RPMI7951 (cell line): ENCODE measurements at places on chromosomes 5 and 9.

- DNase-seq, result no peak
These were observed 984 bp upstream of the RAD23B start for GRCh38 chr9:107281922-107282667.

DNA sequence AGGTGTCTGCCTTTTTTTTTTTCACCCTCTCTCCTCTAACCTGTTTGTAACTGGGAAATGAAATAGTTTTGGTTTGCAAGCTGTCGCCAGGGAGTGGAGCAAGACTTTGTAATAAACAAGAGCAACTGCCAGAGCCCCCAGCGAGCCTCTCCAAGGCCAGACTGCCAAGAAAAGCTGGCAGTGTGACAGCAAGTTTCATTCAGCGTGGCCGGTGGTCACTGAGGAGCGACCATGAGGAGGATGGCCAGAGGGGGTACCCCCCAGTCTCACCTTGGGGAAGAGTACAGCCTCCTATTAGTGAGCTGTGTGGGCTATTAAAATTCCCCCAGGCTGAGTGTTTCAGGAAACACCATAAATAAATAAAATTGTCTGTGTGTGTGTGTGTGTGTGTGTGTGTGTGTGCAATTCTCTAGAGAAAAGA, 49.9 kb downstream of the ZFAND5 start:
- DNase-seq, result peak; percentile 69

DNA sequence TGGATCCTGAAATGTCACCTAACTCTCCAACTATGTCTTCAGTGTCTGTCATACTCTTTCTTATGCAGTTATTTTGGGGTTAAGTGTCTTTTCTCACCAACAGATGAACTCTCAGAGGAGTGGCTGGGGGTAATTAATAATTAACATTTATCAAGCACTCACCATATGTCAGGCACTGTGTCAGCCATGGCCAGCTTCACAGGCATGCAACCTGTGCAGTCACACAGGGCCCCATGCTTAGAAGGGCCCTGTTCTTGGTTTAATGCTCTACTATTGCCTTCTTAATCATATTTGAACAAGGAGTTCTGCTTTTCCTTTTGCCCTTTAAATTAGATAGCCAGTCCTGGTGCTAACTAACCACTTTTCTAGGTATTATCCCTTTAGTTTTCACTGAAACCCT, 3.4 kb upstream of the GRPEL2 start:
- no peak for DNase-seq

DNA sequence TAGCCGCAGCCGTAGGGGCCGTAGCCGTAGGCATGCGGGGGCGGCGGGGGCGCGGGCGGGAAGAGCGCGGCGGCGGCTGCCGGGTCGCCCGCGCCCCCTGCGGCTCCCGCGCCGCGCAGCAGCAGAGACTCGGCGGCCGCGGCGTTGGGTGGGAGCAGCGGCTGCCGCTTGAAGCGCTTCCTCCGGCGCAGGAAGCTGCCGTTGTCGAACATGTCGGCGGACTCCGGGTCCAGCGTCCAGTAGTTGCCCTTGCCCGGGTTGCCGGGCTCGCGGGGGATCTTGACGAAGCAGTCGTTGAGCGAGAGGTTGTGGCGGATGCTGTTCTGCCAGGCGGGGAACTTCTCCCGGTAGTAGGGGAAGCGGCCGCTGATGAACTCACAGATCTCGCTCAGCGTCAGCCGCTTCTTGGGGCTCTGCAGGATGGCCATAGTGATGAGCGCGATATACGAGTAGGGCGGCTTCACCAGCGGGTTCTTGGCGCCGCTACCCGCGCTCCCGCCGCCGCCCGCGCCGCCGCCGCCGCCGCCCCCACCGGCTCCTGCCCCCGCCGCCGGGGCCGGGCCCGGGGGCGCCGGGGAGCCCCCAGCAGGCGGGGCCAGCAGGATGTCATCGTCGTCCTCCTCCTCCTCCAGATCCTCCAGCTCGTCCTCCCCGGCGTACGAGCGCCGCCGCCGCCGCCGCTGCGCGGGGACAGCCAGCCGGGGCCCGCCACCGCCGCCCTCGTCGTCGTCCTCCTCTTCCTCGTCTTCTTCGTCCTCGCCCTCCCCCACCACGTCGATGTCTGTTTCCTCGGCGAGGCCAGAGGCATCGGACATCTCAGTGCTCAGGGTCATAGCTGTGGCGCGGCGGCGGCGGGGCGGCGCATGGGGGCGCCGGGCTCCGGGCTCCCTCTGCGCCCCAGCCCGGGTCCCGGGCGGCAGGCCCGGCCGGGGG, 781 bp downstream of the FOXD1 start:
- peak; percentile 58 for DNase-seq

GRCh38 chr5:150000990-150001659, 586 bp downstream of the HMGXB3 start:
- peak; percentile 55 for DNase-seq

- DNase-seq, result no peak
These were observed 416.4 kb downstream of the TLE4 start for GRCh38 chr9:79988126-79988525.

DNA sequence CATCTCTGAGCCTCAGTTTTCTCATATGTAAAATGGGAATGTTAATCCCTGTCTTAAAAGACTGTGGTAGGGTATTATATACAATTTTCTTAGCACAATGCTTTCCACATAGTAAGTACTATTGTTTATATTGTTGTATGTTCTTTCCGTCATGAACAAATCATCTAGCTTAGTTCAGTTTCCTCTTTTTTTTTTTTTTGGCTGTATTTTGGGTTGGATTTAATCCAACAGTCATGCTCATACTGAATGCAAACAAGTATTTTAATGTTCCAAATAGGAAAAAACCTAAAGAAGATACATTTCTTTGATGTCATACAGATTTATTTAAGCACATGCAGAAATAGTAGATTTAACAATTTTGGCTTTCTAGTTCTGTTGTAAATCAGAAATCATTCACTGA, 95.1 kb downstream of the RNF180 start:
- no peak for DNase-seq

GRCh38 chr9:114694719-114695269, 12.8 kb upstream of the TEX48 start:
- DNase-seq, result no peak

- no peak for DNase-seq
These were observed 47.2 kb downstream of the ASS1 start for GRCh38 chr9:130491830-130492482.

DNA sequence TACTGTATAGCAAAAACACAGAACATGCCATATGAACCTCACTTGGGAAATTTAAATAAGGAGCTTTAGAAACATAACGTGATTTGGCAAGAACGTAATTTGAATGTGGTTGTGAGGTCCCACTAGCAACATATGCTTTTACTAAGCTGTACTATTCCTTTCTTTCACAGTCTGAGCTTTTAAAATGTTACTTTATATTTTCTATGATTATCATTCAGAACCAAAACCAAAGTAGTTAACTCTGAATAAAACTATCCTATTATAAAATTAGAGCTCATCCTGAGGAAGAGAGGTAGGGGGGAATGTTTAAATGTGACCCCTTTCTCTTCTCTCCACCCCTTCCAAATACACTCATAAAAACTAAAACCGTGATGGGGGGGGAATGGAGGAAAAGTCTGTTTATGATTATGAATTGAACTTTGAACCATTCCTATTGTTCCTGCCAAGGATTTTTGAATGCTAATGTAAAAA, 435.7 kb downstream of the NFIB start:
- DNase-seq, result no peak

GRCh38 chr9:17531642-17532254, 47.1 kb upstream of the SH3GL2 start:
- DNase-seq, result peak; percentile 51

DNA sequence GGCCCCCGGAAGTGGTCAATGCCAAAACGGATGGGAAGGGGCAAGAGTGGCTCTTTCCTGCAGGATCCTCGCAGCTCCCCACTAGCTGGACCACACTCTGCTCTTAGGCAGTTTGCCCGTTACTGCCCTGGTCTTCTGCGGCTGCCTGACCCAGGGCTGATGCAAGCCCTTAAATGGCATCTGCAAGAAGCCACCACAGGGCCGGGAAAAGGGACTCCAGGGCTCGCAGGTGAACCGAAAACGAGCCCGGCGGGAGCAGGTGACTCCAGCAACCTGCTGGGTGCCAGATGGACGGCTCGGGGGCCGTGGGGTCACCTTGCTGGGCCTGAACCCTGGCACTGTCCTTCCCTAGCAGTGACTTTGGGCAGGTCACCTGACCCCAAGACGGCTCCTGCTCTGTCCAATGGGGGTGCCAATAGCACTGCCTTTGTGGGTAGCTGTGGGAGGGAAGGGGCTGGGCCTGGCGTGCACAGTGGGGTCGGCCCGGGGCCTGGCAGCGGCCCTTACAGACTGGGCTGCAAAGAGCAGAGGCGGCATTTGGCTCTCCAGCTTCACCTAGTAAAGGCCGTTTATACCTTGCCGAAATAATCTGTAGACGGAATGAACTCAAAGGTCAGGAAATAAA, 1.3 kb downstream of the TMEM250 start:
- DNase-seq, result no peak

DNA sequence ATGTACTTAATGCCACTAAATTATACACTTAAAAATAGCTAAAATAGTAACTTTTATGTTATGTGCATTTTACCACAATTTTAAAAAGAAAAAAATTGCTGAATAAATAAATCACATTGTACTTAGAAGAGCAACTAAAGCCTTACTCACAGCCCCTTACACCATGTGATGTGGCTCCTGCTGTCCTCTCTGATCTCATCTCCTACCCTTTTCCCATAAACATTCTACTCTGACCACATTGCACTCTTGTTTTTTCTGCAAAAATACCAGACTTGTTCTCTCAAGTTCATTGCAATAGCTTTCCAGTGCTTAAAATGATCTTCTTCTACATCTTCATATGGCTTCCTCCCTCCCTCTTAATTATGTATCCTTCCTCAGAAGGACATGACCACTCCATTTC, 268.4 kb downstream of the ELAVL2 start:
- DNase-seq, result no peak

- DNase-seq, result no peak
These were observed 426.1 kb downstream of the RAB3C start for GRCh38 chr5:59008816-59009473.

DNA sequence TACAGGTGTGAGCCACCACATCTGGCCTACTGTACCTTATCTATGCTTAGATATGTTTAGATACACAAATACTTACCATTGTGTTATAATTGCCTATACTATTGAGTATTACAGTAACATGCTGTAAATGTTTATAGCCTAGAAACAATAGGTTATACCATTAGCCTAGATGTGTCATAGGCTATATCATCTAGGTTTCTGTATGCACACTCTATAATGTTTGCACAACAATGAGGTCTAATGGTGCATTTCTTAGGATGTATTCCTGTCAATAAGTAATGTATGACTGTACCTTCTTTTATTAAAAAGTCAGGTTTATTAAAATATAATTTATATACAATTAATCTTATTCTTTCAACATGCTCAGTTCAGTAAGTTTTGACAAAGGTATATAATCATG, 683.1 kb downstream of the LRRC70 start:
- DNase-seq, result no peak

DNA sequence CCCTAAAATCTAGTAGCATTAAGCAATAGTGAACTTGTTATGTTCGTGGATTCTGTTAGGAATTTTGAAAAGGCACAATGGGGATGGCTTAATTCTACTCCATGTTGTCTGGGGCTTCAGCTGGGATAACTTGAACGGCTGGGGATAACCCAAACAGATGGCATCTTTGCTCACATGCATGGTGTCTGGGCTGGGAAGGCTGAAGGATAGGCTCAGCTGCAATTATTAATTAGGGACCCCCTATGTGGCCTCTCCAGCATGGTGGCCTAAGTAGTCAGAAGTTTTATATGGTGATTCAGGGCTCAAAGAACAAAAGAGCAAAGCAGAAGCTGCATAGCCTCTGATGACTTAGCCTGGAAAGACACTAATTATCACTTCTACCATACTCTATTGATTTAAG, 551.1 kb downstream of the PSAT1 start:
- DNase-seq, result no peak

DNA sequence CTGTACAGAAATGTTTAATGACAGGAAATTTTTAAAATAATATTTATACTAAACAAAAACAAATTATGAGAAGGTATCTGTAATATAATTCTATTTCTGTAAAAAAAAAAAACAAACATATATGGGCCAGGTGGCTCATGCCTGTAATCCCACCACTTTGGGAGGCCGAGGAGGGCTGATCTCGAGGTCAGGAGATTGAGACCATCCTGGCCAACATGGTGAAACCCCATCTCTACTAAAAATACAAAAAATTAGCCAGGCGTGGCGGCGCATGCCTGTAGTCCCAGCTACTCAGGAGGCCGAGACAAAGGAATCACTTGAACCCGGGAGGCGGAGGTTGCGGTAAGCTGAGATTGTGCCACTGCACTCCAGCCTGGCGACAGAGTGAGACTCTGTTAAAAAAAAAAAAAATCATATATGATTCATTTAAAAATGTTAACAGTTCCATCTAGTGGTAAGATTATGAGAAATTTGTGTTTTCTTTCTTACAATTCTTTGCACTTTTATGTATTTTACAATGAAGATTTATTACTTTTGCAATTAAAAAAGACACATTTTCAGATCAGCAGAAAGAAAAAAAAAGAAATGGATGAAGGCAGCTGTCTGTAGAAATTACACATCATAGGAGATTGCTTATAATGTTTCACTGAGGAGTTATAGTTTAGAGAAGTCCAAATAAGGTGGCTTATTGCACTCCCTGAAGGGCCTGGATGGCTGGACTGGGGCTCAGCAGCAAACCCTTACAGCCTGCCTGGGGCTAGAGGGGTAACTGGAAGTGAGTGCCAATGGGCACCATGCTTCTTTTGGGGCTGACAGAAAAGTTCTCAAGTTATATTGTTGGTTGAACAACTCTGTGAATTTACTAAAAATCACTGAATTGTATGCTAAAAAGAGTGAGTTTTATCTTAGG, 20.3 kb downstream of the C9orf153 start:
- DNase-seq, result peak; percentile 10

DNA sequence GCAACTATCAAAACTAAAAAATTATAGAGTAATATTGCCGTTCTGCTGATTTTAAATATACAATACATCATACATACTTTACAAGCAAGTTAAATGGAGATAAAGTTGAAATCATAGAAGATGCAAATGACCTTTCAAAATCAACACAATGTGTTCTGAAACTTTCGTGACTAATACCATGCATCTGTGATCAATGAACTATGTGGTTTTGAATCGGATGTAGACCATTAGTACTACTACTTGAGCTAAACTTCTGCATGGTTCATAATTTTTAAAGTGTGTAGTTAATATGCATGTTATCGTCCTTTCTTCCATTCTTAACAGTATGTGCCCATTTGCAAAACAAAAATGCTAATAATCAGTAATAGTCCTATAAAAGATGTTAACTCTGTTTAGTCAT, 11.3 kb upstream of the PHF2 start:
- DNase-seq, result no peak

DNA sequence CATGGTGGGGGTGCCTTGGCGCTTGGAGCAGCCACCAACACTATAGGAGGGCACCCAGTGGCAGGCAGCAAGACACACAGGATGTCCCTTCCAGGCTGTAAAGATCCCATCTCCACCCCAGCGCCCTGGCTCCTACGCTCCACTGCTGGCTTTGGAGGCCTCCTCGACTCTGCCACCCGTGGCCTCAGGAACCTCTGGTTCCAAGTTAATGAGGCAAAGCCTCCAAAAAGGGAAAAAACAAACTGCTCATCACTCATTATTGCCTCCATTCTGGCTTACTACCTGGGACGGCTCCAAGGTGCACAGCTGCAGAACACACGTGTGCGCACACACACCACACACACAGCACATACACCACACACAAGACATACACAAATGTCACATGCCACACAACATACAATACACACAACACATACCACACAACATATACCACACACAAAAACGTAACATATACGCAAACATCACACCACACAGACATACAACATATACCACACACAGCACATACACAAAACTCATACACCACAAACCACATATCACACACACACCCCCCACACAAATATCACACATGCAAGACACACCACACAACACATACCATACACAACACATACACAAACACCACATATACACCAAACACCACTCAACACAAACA, 45.3 kb downstream of the ROR2 start:
- no peak for DNase-seq
